ENCODE measurements at places on chromosomes 4 and X.
A peak's percentile ranks its signal among the peaks of the same experiment; 100 is the strongest.

GRCh38 chrX:100647095-100647494, 3.1 kb downstream of the SRPX2 start:
- no peak for DNase-seq

DNA sequence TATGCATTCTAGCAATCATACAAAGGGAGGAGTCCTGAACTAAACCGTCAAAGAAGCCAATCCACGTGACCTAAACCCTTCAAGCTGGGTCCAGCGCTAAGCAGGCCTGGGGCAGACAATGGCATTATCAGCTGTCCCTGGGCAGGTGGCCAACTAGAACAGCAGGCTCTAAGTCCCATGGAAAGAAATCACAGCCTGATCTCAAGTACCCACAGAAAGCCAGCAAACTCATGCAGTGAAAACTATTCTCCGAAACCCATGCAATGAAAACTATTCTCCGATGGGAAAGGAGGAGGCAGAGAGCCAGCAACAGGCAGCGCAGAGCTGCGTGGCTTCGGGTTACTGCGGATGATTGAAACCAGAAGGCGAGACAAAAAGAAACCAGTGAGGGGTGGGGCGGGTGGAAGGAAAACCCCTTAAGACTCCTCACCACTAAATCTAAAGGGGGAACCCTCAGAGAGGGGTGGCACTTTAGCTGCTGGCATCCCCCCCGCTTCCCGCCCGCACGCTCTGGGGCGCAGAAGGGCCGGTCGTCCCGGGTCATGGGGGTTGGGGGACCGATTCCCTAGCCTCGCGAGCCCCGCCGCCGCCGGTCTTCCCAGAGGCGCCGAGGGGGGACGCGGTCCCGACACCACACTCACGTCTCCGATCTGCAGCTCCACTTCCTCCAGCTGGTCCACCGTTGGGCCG, 567 bp downstream of the C4orf46 start:
- peak; percentile 61 for DNase-seq

DNA sequence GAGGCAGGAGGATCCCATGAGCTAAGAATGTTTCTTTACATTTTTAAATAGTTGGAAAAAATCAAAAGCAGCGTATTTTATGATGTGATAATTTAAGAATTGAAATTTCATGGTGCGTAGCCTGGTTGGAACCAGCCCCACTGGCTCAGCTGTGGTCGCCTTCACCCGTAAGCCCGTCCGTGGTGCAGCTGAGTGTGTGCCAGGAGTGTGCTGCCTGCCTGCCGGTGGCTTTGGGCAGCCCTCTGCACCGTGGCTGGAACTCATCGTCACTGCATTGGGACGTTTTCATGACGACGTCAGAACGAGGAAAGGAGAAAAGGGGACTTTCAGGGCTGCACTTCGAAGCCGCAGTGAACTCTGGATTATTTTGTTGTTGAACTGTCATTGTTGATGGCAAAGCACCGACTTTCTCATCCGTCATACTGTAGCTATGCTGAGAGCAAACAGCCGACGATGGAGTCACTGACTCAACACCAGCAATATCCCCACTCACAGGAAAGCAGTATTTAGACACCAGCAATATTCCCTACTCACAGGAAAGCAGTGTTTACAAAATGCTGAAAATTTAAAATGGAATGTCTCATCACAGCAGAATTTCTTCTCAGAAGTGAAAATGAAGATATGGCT, 35.1 kb downstream of the PCGF3 start:
- no peak for DNase-seq

- DNase-seq = no peak
Measured at GRCh38 chrX:10233173-10233572, 76.4 kb downstream of the CLCN4 start.

GRCh38 chr4:26343038-26343398, 22.2 kb downstream of the RBPJ start:
- no peak for DNase-seq

GRCh38 chr4:65911720-65912119, 241.4 kb upstream of the EPHA5 start:
- DNase-seq = no peak

GRCh38 chr4:74327762-74328161, 19.5 kb downstream of the EPGN start:
- DNase-seq = no peak

DNA sequence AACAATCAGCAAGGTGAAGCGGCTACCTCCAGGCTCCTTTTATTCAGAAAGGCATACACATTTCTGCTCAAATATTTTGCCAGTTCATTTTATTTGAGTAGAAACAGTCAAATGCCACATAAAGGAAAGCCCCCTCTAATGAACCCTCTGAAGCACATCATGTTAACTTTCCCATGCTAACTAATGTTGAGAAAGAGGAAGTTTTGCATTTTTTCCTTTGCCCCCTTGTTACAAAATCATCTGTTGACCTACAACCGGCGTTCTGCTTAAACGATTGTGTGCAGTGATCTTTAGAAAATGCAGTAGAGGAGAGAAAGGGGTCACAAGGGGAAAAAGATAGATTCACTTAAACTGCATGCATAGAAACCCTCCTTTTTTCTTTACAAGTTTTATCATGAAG, 25.2 kb upstream of the ATXN3L start:
- no peak for DNase-seq
